ENCODE measurements at places on chromosomes 6 and 20. TPM values are rescaled to one million over a fixed set of nuclear protein-coding genes. Genes with fewer than 3 reads are reported as not detected.

SYNJ2 gene
- total RNA-seq: 42.5 TPM

GNAS-AS1 gene
- total RNA-seq: 0.89 TPM

VGLL2 gene
- total RNA-seq: not detected

CTAGE9 gene
- total RNA-seq: not detected

WFDC12 gene
- total RNA-seq: not detected

GSTA3 gene
- not detected for total RNA-seq

LTA gene
- total RNA-seq: not detected

LRRN4 gene
- total RNA-seq: not detected

TGM3 gene
- not detected for total RNA-seq

THBS2 gene
- total RNA-seq: 1,449 TPM

SLC44A4 gene
- 0.30 TPM for total RNA-seq

CCN2 gene
- total RNA-seq: 176 TPM

SLC26A8 gene
- total RNA-seq: not detected

DDO gene
- total RNA-seq: 0.23 TPM

JPH2 gene
- total RNA-seq: 10.4 TPM

SLC32A1 gene
- total RNA-seq: not detected

PAK5 gene
- total RNA-seq: not detected

BMP5 gene
- not detected for total RNA-seq

ZSCAN23 gene
- 7.4 TPM for total RNA-seq

C20orf202 gene
- total RNA-seq: not detected

CST1 gene
- total RNA-seq: not detected

ULBP3 gene
- total RNA-seq: 4.5 TPM

GRM1 gene
- not detected for total RNA-seq

RHAG gene
- not detected for total RNA-seq

MTFR2 gene
- 0.30 TPM for total RNA-seq

SIRPD gene
- total RNA-seq: not detected

SLA2 gene
- total RNA-seq: not detected

SLC35D3 gene
- not detected for total RNA-seq

PDYN gene
- not detected for total RNA-seq

NNAT gene
- total RNA-seq: 0.42 TPM

COL10A1 gene
- total RNA-seq: 0.05 TPM

ADGRB3 gene
- total RNA-seq: not detected

ZBP1 gene
- total RNA-seq: not detected

C6orf58 gene
- not detected for total RNA-seq

SMOC2 gene
- not detected for total RNA-seq

RIMS1 gene
- 0.89 TPM for total RNA-seq

GPR6 gene
- total RNA-seq: not detected
